SK-N-DZ (cell line): ENCODE measurements at places on chromosomes 3 and 15.

- DNase-seq: peak; percentile 3
Measured at GRCh38 chr3:64344721-64345207, 119.5 kb upstream of the PRICKLE2 start.

- DNase-seq: peak; percentile 51
Measured at GRCh38 chr3:3196148-3196861, 16.8 kb upstream of the CRBN start.

DNA sequence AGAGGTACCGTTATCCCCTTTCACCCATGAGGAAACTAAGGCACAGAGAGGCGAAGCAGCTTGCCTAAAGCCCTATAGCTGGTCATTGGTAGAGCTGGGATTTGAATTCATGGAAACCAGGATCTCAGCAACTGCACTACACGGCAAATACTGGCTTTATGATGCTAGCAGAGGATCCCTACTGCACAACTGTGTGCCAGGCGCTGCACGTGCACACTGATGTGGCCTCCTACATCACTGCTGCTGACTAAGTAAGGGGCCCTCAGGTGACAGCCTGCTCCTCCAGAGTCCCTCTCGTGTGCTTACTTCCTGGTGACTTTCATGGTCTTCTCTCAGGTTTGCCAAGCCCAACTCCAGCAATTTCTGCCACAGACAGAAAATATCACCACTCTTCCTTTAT, 3.4 kb upstream of the POLG start:
- no peak for DNase-seq

DNA sequence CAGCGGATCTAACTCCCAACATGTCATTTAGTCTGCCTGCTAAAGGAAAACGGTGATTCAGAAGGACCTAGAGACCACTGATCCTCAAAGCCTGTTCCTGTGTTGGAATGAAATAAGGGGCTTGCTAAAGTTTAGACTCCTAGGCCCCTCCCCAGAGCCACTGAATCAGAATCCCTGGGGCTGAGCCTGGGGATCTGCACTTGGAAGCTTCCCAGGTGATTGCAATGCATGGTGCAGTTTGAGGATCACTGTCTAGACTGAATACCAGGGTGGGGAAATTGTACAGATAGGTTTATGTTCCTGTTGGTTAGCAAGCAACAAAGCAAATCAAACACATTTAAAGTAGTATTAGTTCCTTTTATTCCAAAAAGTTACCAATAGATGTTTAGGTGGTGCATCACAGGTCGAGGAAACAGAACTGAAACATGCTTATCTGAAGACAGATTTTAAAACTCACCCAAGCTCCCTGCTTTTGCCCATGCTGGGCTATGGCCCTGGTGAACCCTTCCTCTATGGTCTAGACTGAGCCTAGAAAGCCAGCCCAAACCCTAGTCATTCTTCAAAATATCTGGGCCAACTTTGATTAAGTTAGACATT, 29.6 kb upstream of the SPTBN5 start:
- no peak for DNase-seq

DNA sequence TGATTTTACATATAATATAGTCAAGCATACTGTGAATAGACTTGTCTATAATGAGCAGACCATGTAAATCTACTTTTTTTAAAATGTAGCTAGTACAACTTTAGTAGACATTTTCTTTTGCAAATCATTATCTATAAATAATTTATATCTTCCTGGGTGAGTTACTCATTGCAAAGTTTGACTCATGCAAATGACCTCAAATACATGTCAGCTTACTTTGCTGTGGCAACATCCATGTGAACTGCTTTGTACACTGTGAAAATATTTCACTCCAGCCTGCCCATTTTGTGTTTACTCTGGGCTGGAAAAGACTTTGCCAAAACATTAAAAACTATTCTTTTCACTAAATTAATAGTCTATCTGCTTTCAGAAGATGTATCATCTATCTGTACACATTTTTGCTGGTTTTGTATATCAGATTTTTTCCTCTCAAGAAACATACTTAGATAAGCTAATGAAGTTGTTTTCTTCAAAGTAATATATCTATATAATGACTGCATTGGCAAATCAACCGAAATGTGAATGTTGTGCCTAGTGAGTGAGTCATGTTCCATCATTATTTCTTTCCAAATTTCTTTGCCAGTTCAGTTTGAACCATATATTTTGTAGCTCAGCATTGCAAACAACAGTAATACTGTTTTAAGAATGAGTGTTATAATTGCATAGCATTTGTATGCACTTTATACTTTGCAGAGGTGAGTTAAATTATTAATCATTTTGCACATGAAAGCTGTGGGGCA, 26.5 kb downstream of the IGSF10 start:
- no peak for DNase-seq

- DNase-seq: no peak
Measured at GRCh38 chr3:16477521-16477920, 36.0 kb downstream of the RFTN1 start.
